ENCODE measurements at places on chromosomes 13 and 19.

- no peak for DNase-seq
These were observed 287.8 kb downstream of the LIG4 start for GRCh38 chr13:107927557-107927956.

- DNase-seq, result no peak
These were observed 22.9 kb downstream of the SLC7A1 start for GRCh38 chr13:29572575-29572974.

GRCh38 chr19:49335071-49335783, at the start of gene CD37:
CD37 (plus strand) TSS chr19:49335406; CDS start chr19:49335541, 135 bp downstream.
- DNase-seq, result peak; percentile 37

GRCh38 chr13:113864273-113864890, 506 bp upstream of the GAS6 start:
- no peak for DNase-seq

DNA sequence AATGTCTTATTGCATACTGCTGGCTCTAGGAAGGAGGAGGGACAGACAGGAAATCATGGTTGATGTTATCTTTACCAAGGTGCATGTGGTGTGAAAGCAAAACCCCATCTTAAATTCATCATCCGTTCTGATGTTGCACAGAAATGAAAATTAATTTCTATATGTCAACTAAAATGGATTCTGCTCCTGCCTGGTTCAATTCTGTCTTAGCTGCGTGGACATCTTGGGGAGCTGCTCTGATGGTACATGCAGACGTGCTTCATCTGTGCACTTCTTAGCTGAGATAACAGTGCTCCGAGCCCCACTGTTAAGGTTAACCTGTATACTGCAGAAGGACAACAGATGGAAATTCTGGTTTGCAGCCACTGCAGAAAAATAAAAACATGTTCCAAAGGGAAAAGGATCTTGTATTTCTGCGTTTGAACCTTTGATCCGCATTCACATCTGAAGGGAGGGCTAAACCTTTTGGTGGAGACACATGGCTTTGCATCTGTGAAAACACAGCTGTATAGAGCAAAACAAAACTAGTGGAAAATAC, 155.6 kb downstream of the TM9SF2 start:
- DNase-seq, result no peak

DNA sequence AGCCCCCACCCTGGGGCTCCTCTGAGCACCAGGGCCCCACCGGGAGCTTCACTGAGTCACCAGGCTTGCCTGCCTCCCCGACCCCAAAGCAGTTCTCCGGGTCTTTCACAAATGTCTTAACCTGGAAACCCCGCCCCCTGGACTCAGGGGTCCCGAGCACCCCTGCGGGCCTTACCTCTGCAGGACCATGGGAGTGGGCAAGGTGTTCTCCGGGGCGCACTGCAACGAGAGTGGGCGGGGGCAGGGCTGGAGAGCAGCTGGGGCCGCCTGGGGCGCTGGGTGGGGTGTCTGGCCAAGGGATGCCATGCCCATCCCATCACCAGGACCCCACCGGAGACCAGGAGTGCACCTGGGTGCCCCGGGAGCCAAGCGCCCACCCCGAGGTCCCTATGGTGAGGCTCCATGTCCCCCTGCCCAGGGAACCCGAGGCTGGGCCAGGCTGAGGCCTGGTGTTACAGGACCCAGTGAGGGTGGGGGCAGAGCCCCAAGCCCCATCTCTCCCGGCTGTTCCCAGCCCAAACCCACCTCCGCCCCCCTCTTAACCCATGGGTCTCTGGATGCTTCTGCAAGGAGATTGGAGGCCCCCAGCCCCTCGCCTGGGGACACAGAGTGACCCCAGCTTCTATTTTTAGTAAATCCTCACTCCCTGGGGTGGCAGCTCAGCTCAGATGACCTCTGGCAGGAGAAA, 10.9 kb downstream of the MKNK2 start:
- DNase-seq, result no peak

DNA sequence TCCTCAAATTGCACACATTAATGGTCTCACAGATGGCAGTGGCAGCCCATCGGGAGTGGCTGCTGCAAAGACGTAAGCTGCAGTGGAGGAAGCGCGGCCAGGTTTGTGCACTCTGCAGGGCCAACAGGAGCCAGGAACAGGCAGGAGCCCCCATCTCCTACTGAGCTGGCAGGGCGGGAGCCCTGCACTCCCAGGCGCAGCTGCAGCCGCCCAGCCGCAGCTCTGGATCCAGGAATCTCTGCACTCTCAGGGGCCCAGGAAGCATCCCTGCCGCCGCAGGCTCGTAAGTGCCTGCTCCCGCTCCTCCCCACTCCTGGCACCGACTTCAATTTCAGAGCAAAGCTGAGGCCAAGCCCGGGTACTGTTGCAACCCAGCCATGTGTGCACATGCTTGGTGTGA, 37.5 kb downstream of the ANKRD27 start:
- DNase-seq, result no peak

- no peak for DNase-seq
These were observed 5.8 kb upstream of the USE1 start for GRCh38 chr19:17209126-17210036.

DNA sequence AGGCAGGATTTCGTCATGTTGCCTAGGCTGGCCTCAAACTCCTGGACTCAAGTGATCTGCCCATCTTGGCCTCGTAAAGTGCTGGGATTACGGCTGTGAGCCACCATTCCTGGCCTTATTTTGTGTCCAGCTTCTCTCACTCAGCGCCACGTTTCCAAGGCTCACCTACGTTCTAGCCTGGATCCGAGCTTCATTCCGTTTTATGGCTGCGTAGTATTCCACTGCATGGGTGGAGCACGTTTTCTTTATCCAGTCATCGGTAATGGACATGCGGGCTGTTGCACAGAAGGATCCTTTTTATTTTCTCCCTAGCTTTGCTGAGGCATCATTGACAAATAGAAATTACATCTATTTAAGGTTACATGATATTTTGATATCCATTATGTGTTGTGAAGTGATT, 16.6 kb downstream of the ADGRL1 start:
- DNase-seq, result no peak

All from T-helper 17 cell (primary cell).